ENCODE measurements at places on chromosomes 7 and 10. TPM values are rescaled to one million over a fixed set of nuclear protein-coding genes. Genes with fewer than 3 reads are reported as not detected.

Gene IFIT2
- 0.18 TPM for total RNA-seq

Gene ZNF117
- 1.7 TPM for total RNA-seq

Gene SORCS1
- 1.00 TPM for total RNA-seq

Gene DNAJC9
- 32.0 TPM for total RNA-seq

Gene CACNA2D1
- 14.9 TPM for total RNA-seq

Gene SEMA3D
- total RNA-seq: 1.6 TPM

Gene CABCOCO1
- total RNA-seq: not detected

Gene PDE6C
- not detected for total RNA-seq

- DNase-seq: peak; percentile 79
Measured at GRCh38 chr10:122051609-122052385, 62.8 kb downstream of the TACC2 start.

DNA sequence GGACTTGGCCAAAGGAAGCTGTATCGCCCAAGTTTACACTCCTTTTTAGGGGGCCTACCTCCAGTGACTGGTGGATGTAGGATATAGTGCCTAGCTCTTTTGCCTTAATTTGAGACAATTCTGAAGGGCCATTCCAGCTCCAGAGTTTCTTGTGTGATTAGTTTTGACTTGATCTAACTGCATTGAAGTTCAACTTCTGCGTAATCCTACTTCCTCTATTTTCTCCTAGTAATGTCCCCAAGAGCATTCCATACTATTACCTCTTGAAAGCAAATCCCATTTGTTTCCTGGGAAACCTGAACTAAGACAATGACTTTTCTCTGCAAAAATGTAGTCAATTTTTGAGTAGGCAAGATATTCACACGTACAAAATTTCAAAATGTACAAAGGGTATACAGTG lies 4.7 kb upstream of the H2AZ2 start:
- DNase-seq: no peak

- DNase-seq: no peak
Measured at GRCh38 chr7:150322114-150322832, 882 bp upstream of the LRRC61 start.

DNA sequence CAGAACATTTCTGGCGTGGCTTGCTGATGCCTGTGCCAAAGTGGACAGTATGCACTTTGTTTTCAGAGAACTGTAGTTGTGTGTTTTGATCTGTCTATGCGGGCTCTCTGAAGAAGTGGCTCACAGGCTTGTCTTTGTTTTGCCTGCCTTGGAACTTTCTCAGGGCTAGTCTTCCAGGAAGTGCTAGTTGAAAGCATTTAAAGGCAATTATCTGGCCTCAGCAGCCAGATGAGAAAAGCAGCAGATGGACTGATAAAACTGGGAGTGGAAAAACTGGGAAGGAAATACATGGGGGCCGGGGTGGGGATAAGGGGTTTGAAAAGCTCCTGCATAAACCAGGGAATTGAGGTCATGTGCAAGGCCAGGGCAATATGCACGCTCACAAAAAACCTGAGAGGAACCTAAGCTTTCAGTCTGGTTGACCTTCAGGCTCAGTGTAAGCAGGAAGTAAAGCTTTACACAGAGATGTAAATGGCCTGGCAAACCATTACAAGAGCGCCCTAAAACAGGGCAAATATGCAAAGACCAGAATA lies 94.5 kb downstream of the ZNF33B start:
- no peak for DNase-seq

- DNase-seq: no peak
Measured at GRCh38 chr7:29976673-29977415, 12.8 kb downstream of the SCRN1 start.

DNA sequence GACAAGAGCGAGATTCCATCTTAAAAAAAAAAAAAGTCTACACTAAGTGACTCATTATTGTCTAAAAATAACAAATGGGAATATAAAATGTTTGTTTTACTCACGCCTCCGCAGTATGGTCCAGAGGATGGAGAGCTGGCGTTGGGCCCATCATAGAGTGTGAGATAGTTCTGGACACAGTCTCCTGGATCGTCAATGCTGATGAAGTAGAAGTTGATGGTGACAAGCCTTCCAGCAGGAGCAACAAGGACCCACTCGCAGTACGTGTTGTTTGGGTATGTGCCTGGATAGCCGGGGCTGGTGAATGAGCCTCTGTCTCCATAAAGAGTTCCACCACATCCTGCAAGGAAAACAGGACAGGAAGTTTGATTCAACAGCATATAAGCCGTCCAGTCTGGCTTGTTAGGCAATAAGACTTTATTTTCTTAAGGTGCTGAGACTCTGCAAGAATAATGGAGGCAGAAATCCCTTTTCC lies 11.5 kb upstream of the RSU1 start:
- DNase-seq: no peak

DNA sequence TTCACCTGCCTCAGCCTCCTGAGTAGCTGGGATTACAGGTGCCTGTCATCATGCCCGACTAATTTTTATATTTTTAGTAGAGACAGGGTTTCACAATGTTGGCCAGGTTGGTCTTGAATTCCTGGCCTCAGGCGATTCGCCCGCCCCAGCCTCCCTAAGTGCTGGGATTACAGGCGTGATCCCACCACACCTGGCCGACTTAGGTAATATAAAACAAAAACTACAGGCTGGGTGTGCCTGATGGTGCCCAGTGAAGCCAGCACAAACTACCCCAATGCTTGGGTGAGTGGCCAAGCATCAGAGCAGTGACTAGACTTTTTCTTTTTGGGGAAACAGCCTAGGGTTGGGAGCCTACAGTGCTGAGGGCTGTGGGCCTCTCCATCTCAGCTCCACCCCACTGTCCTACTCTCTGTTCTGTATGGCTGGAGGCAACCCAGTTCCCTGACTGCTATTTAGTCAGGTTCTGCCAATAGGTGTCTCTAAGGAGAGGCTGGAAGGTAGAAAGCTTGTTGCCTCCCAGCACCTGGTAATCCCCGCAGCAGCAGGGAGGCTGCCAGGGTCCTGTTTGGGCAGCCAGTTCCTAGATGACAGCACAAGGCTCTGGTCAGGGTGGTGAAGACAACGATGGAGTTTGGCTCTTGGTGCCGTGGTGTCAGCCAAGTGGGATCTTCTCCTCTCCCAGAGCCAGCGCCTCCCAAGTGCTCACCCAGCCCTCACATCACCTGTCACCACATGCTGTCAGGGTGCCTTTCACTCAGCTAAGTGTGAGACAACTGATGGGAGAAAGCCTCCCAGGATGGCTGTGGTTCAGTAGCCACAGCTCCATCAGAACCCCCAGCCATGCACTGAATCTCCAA lies 10.4 kb upstream of the NACAD start:
- peak; percentile 60 for DNase-seq

DNA sequence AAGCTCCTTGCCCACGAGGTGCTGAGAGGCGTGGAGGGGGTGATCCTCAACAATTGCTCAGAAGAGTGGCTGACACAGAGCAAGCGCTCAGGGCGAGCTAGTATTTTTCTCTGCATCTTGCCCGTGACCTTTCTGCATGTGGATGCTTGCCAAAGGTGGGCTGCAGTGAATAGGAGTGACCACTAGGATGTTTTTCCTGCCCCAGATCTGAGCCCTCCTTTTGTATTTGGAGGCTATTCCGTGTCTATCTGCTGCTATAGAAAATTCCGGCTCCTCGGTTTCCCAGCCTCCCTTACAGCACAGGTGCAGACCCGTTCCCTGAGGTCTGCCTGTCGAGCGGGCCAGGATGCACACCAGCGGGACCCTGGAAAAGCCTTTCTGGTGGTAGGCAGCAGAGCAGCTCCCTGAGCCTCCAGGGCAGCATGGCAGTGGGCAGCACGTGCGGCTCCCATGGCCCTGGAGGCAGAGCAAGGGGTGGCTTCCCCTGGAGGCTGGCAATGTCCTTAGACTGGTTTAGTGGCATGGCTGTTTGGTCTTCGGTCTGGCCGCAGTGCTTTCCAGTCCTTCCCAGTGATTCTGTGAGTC lies 145.1 kb upstream of the PCBD1 start:
- DNase-seq: peak; percentile 73

DNA sequence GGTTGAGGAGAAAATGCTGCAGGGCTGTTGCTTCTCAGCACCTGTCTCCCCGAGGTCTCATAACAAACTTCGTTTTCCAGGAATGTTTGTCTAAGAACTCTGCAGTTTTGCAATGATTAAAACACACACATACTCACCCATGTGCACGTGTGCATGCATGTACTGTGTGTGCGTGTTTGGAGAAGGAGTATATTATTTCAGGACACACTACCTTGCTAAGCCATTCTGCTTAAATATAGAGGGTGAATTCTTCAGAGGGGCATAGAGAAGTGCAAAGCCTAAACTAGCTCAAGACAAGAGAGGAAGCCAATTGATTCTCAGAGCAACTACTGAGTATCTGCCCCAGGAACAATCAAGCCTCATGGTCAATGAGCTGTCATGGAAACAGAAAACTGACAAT lies 298.4 kb upstream of the MGMT start:
- no peak for DNase-seq

- DNase-seq: no peak
Measured at GRCh38 chr7:129373651-129374428, 60.4 kb upstream of the STRIP2 start.

DNA sequence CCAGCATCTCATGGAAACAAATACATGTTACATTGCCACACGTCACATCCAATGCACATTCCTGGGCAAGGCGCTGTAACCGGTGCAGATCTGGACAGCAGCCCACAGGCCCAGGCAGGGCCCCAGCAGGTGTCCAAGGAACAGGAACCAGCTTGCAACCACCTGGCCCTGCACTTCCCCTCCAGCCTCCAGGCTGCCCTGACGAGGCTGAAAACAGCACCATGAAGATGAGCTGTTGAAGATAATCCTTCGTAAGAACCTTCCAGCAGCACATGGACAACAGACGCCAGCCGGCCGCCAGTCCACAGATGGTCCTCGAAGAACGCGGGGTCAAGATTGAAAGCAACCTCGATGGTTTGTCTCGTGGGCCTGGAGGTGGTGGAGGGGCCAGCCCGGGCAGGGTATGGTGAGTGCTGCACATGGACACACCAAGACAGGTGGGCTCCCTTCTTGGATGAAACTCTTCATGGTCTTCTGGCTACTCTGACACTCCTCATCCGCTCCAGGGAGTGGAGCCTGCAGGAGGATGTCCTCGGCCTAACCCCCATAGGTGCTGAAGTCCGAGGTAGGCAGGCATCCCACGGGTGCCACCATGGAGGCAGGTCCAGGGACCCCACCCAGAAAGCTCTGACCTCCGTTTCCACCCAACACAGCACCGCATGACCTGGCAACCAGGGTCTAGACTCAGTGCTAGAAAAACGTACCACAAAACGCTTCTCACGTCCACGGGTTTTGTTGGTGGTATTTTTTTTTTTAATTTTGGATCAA lies 22.9 kb downstream of the PDGFA start:
- no peak for DNase-seq

GRCh38 chr10:32142646-32143045 lies 86.4 kb upstream of the KIF5B start:
- DNase-seq: no peak

DNA sequence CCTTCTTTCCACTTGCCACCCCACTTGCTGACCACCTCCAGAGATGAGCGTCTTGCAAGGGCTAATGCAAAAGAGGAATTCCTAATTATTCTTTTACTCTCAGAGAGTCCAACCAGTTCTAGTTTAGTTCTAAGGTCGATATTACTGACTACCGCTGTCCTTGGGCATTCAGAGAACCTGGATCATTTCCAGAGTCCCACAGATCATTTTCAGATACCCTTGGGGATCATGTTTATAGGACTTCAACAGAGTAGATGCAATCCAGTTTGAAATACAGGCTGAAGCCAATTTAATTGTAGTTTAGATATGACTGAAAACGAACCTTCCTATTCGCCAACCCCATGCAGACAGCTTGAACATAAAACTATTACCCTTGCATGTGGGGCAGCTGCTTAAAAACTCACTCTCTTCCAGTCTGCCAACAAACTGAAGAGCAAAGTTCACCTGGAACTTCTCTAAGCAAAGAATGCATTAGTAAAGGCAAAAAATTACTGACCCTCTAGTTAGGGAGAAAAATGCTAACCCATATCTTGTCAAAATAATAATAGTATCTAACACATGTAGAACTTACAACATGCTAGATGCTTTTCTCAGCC lies 22.4 kb downstream of the CFAP69 start:
- DNase-seq: no peak

DNA sequence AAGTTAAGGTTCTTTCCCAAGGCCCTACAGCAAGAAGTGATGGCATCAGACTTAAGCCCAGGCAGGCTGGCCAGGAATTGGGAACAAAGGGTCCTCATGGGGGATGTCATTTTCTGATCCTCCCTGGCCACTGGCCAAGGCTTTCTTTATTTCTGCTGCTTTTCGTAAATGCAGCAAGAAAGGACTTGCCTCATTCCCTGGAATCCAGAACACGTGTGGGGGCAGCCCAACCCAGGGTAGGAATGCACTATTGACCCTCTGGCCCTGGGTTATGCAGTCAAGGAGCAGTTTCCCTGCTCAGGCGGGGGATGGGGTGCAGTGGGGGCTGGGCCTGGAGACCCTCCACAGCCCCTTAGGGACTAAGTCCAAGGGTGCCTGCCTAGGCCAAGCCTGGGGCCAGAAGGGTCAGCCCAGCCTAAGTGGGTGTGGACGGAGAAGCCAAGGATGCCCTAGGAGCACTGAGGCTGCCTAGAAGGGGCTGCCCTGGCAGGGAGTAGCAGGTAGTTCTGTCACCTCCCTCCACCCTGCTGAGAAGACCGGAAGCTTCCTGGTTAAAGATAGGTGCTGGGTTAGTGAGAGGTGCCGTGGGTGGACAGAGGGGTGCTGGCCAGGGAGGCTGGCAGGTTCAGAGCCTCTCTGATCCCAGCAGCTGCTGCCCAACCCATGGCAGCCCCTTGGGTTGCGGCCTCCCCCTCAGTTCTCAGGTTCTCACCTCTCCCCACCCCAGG lies 179.2 kb downstream of the SH3PXD2A start:
- DNase-seq: no peak

DNA sequence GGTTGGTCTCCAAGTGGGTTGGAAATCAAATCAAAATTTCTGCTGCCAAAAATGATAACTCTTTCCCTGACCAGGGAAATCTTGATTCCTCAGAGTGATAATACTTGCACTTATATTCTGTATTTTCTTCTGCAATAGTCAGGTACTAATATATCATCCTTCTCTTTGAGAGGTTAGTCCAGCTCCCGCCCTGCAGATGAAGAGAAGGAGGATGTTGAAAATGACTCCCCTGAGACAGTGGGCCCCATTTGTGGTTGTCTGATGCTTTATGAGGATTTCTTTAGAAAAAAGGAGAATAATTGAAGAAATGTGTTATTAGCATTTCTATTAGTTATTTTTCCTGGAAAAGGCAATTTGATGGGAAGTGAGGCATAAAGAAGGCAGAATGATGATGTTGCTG lies 213.0 kb downstream of the SEC23IP start:
- no peak for DNase-seq

- peak; percentile 69 for DNase-seq
Measured at GRCh38 chr10:131514454-131514853, 202.9 kb upstream of the TCERG1L start.

- no peak for DNase-seq
Measured at GRCh38 chr7:41735206-41735605, 32.3 kb upstream of the INHBA start.

DNA sequence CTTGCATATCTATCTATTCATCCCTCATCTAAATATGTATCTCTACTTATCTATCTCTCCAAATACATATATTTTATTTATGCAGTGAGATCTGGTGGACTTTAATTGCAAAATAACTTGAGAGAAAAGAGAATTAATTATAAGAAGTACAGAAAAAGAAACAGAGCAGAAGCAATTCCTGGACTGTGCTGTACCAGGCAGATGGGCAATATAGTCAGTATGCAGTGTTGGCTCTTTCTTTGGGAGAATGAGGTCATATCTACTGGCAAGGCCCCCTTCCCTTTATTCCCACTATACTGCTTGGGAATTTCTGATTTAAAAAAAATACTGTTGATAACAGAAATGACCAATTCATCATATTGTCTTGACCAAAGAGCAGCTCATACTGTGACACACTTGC lies 49.0 kb upstream of the TOMM7 start:
- DNase-seq: no peak
